ENCODE measurements at places on chromosomes 6 and 20.

DNA sequence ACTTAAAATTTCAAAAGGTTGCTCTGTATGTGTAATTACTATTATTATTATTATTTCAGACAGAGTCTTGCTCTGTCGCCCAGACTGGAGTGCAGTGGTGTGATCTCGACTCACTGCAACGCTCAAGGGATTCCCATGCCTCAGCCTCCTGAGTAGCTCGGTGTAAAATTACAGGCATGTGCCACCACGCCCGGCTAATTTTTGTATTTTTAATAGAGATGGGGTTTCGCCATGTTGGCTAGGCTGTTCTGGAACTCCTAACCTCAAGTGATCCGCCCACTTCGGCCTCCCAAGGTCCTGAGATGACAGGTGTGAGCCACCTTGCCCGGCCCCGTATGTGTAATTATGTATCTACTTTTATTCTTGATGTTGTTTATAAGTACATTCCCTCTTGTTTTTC, 65.3 kb upstream of the ZNF217 start:
- DNase-seq = no peak

DNA sequence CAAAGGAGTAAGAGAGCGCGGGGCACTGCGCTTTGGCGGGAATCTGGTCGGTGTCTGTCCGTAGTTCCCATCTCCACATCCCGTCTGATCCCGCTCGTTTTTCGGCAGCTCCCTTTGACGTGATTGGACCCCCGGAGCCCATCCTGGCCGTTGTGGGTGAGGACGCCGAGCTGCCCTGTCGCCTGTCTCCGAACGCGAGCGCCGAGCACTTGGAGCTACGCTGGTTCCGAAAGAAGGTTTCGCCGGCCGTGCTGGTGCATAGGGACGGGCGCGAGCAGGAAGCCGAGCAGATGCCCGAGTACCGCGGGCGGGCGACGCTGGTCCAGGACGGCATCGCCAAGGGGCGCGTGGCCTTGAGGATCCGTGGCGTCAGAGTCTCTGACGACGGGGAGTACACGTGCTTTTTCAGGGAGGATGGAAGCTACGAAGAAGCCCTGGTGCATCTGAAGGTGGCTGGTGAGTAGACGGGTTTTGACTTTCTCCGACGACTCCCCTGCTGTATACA, 1.4 kb downstream of the BTN1A1 start:
- DNase-seq = peak; percentile 52

DNA sequence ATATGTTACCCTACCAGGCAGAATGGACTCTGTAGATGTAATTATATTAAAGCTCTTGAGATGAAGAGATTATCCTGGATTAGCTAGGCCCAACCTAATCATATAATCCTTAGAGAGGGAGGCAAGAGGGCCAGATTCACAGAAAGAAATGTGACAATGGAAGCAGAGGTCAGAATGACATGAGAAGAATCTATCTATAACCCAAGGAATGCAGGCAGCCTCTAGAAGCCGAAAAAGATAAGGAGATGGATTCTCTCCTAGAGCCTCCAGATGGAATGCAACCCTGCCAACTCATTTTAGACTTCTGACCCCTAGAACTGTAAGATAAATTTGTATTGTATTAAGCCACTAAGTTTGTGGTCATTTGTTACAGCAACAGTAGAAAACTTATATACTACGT, 12.3 kb downstream of the PXT1 start:
- no peak for DNase-seq

GRCh38 chr6:23396949-23397348, 729.1 kb upstream of the NRSN1 start:
- DNase-seq = no peak

DNA sequence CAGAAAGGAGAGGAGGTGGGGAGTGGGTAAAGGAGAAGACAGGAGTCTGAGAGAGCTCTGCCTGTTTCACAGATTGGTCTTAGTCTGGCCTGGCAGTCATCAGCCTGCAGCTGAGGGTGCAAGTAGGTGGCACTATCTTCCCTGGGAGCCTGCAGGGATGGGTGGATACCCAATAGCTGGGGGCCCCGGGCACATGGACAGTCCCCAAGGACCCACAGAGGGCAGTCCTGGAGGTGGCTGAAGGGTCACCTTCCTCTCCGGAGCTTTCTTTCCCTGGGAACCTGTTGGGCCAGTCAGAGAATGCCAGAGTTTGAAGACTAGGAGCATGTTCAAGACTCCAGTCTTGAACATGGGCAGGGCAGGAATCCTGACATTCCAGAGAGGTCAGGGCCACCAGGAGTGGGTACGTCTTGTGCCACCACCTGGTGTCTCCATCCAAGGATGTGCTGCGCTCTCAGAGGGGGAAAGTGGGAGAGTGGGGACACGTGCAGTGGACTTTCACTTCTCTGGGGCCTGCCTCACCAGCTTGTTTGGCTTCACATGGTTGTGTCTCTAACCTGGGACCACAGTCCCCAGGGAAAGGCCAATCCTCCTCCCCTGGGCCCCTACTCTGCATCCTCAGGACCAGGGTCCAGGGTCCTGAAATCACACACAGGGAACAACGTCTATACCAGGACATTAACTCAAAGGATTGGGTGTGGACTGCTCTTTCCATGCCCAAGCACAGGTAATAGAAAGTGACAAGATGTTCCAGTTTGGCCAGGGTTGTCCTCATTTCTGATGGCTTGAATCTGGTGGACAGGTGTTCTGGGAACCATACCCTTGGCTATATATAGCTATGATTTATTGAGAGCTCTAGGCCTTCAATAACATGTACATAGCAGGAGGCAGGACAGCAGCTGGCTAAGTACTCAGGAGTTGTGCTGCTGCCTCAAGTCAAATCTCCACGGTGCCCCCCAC, 18.0 kb downstream of the AARS2 start:
- no peak for DNase-seq

DNA sequence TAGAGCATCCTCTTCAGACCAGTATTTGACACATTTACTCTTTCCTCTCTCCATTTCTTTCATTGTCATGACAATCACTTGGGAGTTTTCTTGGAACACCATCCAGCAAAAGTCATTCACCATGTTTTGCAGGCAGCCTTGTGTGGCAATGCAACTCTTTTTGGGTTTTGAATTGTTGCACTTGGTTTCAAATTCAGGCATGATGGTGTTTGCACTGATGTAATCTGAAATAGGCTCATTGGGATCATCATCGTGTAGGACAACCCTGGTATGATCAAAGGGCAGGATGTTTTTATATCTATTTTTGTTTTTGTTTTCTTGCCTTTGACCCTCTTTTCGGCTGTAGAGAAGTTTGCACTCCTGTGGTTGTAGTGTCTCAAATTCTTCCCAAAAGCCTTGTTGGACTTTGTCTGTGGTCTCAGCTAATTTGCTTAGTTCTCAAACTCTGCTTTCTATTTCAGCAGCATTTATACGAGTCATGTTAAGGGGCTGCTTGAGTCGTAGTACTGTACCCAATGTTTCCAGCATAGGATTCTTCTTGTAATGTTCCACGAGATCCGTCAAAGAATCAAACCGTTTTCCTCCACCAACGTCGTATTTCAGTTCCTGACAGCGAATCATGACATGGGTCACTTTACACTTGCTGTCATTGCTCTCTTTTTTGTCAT, 160.8 kb upstream of the TNFAIP3 start:
- DNase-seq = no peak

DNA sequence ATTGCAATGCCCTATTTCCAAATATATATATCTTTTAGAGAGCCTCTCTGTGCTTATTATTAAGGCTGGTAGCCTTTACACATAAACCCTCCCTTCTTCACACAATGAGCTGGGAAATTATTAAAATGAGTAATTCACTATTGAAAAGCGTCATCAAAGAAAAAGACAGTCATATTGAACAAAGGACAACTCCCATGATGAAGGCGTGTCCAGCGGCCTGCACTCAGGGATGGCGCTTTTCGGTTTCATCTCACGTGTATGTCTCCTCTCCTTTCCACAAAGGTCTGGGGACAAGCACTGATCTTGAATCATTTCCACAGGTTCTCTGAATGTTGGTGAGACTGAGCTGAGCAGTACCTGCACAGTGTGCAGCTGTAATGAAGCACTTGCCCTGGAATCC, 3.5 kb downstream of the SERPINB9 start:
- DNase-seq = peak; percentile 61

GRCh38 chr6:12584631-12585405, 131.7 kb upstream of the PHACTR1 start:
- DNase-seq = no peak

- no peak for DNase-seq
Observed at GRCh38 chr6:12537389-12537788, 179.2 kb upstream of the PHACTR1 start.

DNA sequence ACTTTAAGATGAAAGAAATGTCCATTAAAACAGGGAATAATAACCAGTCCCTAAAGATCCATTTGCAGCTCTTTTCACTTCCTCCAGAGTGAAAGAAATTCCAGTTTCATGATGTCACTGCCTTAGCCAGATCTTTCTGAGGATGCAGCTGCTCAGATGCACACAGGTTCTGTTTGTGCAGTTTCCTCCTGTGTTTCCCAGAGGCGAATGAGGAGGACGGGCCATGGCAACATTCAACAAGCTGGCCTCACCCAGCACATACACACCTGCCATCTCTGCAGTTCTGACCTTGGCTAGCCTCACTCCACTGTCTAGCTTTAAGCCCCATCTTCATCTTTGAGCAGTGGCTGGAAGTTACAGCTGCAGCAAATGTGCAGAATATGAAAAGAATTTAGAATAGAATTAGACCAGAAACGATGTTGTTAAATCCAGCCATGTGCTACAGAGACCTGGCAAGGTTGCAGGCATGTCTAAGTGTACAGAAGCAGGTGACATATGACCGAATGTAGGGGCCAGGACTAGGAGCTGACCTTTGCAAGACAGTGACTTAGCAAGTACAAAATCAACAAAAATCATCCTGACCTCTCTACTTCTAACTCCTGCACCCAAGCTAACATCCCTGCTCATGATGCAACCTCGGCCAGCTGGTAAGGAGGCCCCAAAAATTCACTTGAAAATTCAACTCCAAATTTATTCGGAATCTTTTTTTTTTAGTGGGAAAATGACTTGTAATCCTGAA, 35.0 kb downstream of the FAM50B start:
- DNase-seq = no peak

DNA sequence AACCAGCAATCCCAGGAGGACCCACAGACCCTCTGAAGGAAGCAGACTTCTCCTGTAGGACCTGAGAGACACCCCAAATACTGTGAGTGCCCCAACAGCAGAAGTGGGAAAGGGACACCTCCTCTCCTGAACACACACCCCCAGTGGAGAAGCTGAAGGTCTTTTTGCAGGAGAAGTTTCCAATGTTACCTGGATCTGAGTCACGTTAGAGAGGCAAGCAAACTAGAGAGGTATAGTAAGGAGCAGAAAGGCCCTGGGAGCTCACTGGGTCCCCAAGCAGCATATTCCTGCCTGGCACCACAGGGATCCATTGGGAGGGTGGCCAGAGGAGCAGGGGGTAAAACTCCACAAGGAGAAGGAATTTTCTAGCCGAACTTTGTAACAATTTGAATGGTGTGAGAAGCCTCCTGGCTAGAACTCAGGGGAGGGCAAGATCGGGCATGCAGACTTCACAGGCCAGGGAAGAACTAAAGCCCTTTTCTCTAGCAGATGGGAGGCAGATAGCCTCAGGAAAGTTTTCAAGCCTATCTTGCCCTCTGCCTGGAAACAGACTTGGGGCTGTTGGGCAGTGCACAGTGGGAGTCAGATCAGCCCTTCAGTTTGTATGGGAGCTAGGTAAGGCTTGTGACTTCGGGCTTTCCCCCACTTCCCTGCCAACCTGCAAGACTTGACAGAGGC, 68.2 kb upstream of the SSTR4 start:
- no peak for DNase-seq

DNA sequence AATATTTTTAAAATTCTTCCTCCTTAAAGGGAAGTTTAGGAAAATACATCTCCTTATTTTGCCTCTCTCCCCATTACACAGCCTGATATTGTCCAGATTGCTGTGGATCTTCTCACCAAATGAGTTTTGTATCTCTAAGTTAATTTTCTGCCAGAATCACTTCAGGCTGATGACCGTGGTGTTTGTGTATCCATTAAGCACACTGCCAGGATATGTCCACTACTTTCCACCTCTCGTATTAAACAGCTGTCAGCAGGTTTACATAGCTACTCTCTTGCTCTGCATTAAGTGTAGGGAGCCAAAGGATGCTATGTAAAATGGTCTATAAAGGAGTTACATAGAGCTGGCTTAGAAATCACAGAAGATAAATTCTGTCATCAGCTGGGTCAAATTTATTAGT, 201.1 kb downstream of the ZFAND3 start:
- no peak for DNase-seq

- no peak for DNase-seq
Observed at GRCh38 chr6:102853249-102853955, 1459.9 kb downstream of the GRIK2 start.

- no peak for DNase-seq
Observed at GRCh38 chr6:3612341-3613041, 139.0 kb downstream of the PXDC1 start.

- DNase-seq = no peak
Observed at GRCh38 chr6:158044525-158044888, 62.8 kb downstream of the SYNJ2 start.

DNA sequence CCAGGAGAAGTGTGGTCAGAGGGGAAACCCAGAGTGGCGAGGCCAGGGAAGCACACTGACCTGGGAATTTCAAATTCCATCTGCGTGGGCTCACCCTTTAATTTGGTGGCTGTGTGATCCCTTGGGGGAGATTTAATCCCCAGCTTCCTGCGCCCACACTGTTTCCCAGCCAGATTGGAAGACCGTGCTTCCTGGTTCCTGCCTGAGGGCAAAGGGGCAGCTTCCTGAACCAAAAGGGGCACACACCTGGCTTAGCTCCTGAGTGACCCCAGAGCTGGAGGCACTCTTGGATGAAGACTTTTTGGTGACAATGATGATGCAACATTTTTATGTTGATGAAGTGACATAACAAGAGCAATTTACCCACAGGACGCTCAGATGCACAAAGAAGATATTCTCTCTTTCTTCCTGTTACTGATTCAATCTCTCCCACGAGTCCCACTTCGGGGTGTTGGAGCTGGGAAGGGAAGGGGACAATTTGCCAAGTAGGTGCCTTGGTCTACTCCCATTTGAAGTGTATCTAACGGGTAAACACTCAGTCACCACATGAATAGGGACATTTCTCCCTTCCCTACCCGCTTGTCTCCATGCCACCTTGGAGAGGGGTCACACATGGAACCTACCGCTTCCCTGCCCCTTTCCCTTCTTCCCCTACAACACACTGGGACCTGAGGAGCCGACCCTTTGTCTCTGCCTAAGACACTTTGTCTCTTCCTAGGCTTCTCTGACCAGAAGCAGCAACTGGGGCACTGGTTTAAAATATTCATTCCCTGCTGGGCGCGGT, 28.6 kb upstream of the CDKN1A start:
- DNase-seq = no peak

- no peak for DNase-seq
Observed at GRCh38 chr20:50745634-50746137, 14.3 kb downstream of the PARD6B start.

DNA sequence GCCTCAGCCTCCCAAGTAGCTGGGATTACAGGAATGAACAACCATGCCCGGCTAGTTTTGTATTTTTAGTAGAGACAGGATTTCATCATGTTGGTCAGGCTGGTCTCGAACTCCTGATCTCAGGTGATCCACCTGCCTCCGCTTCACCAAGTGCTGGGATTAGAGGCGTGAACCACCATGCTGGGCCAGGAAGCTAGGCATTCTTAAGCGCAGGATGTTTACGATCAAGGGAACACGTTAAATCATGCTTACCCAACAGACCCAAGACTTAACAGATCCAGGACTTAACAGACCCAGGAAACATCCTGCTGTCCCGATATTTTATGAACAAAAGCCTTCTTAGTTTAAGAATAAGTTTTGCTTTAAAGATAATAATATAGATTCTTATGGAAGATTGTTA, 9.1 kb downstream of the PTGIS start:
- peak; percentile 9 for DNase-seq

GRCh38 chr20:46985671-46986070, 91.0 kb downstream of the EYA2 start:
- no peak for DNase-seq

All from stimulated activated CD8-positive, alpha-beta memory T cell treated with anti-CD3 and anti-CD28 coated beads, Interleukin-4, amount 100 ng/mL, for 48 hours (primary cell).